ENCODE measurements at places on chromosomes 7 and 10.

GRCh38 chr10:110305767-110306451, 1.2 kb upstream of the SMNDC1 start:
- DNase-seq = peak; percentile 55

- no peak for DNase-seq
Observed at GRCh38 chr10:14477408-14477710, 146.6 kb upstream of the FRMD4A start.

GRCh38 chr7:21585070-21585724, 42.4 kb downstream of the DNAH11 start:
- no peak for DNase-seq

DNA sequence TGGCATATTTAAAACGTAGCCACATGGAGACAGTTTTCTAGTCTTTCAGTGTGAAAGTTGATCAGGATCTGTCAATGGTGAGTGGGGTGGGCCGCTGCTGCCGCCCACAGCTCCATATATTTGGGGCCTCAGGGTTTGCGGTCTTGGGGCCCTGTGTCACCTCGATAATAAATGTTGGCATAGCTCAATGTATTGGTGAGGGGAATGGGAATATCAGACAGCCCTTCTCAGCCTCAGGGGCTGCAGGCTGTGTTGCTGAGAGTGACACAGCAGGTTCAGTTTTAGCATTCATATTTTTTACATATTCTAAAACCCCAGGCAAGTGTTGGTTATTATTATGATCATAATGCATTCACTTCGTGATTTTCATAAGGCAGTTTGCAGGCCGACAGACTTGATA, 5.3 kb downstream of the CDH23 start:
- DNase-seq = no peak

DNA sequence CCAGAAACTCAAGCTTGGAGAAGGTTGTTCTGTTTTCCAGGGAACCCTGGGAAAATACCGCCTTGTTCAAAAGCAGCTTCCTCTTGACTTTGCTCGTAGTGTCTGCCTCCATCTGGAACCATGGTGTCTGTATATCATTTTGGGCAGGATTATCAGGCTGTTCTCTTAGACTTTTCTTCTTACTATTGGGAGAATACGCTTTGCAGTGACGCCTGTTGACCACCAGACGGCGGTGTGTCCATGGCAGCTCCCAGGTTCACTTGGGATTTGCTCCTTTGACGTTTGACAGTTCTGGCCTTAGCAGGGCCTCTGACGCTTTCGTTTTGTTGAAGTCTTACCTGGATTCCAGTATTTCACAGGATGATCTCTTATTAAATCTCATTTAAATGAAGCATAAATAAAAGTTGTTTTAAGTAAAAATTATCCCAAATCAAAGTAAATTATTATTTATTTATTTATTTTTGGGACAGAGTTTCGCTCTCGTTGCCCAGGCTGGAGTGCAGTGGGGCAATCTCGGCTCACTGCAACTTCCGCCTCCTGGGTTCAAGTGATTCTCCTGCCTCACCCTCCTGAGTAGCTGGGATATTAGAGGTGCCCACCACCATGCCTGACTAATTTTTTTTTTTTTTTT, 41.8 kb upstream of the GJD4 start:
- peak; percentile 24 for DNase-seq

DNA sequence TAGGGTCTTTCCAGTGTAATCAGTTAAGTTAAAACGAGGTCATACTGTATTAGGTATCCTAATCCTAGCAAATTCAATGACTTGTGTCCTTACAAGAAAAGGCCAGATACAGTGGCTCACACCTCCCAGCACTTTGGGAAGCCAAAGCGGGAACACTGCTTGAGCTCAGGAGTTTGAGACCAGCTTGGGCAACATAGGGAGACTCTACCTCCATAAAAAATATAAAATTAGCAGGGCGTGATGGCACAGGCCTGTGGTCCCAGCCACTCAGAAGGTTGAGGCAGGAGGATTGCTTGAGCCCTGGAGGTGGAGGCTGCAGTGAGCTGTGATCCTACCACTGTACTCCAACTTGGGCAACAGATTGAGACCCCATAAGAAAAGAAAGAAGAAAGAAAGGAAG, 61.1 kb downstream of the CXCL12 start:
- no peak for DNase-seq

- no peak for DNase-seq
Observed at GRCh38 chr10:130017631-130018022, 53.6 kb upstream of the EBF3 start.

DNA sequence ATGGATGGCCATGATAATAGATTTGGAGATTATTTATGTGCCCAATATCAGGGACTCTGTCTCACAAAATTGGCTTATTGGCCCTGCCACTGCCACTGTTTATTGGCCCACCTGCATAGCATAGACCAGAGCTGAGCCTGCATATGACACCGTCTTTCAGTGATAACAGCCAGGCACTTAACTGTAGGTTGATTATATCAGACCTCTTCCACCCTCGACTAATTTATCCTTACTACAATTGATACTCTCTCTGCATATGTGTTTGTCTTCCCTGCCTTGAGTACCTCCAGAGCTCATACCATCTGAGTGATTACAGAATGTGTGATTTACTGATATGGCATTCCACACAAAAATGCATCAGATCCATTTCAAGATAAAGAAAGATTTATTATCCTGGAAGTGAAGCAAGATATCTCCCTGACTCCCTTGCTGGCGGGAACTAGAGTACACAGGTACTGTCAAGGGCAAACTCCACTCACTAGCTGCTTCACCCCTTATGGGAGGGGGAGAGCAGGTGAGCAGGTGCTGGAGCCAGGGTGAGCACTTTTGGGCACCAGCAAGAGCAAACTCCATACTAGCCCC, 13.1 kb upstream of the SAMD9L start:
- DNase-seq = no peak

DNA sequence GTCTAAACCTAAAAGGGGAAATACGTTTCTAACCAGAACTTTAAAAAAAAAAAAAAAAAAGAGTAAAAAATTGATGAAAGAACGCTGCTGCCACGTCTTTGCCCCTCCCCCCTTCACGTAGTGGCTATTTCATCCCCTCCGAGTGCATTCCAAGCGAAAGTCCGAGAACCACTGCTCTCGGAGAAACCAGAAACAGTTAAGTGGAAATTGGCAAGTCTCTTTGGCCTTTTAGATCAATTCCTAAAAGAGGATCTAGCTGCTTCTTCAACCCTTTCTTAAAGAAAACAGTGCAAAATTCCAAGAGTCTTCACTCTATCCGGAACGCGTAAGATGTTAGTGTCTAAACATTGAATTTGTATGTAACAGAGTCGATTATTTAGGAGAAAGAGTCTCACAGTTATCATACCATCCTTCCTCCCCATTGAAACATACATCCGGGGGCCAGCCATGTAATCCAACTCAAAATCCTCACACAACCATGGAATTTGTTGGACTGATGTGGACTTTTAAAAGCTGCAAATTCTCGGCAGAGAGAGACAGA, 1.1 kb downstream of the P4HA1 start:
- peak; percentile 15 for DNase-seq

- DNase-seq = no peak
Observed at GRCh38 chr10:73910401-73910763, 550 bp upstream of the PLAU start.

DNA sequence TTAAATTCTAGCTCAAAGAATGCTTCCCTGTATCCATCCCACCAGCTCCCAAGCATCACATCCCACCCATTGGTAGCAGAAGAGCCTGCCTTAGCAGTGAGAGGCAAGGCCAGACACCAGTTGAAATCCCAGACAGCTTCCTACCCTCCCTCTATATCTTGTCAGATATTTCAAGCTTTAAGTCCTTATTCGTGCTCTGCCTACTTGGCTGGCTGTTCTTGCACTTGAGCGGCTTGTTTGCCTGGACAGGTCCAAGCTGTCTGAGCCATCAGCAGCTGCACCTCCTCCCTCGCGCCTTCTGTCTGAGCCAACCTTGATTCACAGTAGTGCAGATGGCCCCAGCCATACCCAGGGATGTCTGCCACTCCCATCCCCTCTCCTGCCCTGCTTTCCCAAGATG, 16.4 kb downstream of the LRRC4 start:
- no peak for DNase-seq

- DNase-seq = no peak
Observed at GRCh38 chr7:113367041-113367586, 248.8 kb upstream of the SMIM30 start.

DNA sequence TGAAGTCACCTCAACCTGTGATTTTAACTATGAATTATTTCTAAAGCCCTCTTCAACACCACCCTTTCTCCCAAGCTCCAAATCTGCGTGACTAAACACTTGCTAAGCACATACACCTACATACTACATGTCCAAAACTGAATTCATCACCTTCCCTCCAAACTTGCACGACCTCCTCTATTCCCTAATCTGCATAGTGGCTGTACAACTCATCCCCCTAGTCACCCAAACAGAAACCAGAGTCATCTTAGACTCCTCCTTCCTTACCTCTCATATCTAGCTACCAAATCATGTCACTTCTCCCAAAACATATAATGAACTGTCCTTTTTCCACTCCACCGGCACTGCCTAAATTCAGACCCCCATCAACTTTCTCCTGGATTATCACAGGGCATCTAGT, 16.2 kb downstream of the ARHGAP21 start:
- DNase-seq = no peak

- DNase-seq = no peak
Observed at GRCh38 chr7:151299940-151300645, 41.5 kb upstream of the NUB1 start.

DNA sequence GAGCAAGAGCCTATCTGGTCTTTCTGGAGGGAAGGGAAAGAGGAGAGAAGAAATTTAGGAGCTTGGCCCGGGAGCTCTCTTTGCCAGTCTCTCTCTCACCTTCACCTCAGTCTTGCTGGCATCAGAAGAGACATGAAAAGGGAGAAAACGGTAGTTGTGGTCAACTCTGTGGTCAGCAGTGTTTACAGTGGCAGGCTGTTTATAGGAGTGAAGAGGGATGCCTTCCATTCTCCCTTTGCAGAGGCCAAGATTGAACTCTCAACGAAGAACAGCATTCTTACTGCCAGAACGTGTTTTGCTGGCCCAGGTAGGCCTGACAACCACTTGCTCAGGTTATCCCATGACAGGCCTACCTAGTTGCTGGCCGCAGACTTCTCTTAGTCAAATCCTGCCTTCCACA, 133.3 kb downstream of the CCDC3 start:
- no peak for DNase-seq

- DNase-seq = no peak
Observed at GRCh38 chr7:151711435-151711872, 165.5 kb downstream of the PRKAG2 start.

DNA sequence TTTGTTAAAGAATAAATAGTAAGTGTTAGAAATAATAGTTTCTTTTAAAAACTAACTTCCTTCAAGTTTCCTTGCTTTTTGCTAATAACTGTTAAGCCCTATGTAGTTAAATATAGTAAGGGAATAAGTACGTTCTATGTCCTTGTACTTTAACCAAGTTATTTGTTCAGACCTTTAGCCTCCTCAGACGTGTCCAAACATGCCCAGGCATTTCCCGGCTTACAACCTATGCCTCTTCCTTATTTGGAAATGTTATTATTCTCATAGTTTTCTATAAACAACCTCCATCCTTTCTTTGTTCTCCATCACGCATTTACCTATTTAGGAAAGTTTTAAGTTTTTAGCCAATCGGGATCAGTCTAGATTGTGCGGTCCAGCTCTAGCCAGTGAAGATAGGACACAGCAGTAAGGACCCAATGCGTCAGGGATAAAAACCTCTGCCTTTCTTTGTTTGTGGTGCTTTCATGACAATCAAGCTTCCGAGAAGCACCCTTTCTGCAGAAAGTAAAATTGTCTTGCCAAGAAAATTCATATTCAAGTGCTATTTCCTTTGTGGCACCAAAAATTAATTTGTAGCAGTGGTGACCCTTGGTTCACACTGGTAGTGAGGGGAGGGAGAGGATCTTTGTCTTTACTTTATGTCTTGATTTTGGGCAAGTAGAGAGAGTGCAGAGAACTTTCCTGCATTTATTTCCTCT, 851.3 kb upstream of the POM121L12 start:
- no peak for DNase-seq

DNA sequence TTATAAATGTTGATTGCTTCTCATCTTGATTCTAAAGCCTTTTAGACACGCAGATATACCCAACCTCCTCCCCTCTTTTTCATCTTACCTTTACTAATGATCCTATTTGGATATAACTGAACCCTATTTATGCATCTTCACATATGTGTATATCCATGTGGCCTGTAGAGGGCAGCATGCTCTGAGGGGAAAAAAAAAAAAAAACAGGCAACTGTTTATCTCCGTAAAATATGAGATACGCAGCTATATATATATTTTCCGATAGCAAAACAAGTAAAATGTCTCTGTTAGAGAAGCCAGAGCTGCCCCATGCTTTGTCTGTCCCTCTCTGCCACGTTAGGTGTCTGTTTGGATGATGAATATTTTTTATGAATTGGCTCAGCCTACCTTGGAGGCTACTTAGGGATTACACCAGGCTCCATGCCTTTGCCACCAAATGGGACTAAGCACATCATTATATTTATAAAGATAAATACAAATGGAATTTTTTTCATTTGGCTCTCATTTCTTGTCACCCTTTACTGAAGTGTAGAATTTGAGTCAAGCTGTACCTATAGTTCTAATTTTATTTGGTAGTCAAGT, 174.8 kb upstream of the FZD1 start:
- DNase-seq = no peak

GRCh38 chr7:71198887-71199286, 66.9 kb downstream of the GALNT17 start:
- DNase-seq = no peak

GRCh38 chr10:90417476-90418210, 440.2 kb downstream of the HTR7 start:
- DNase-seq = no peak

GRCh38 chr7:45123913-45124710, 12.6 kb upstream of the TBRG4 start:
- DNase-seq = no peak

GRCh38 chr10:109831846-109832245, 91.5 kb downstream of the XPNPEP1 start:
- DNase-seq = no peak

GRCh38 chr10:124040451-124041188, 52.8 kb downstream of the CHST15 start:
- no peak for DNase-seq

GRCh38 chr7:73478549-73478948, 43.5 kb downstream of the BAZ1B start:
- no peak for DNase-seq

GRCh38 chr7:131830681-131831080, 274.3 kb upstream of the PODXL start:
- no peak for DNase-seq
